HS-27A (cell line): ENCODE measurements at places on chromosomes 6 and 20.
A peak's percentile ranks its signal among the peaks of the same experiment; 100 is the strongest.

- DNase-seq = no peak
Observed at GRCh38 chr6:56652231-56652630, 9.5 kb upstream of the DST start.

DNA sequence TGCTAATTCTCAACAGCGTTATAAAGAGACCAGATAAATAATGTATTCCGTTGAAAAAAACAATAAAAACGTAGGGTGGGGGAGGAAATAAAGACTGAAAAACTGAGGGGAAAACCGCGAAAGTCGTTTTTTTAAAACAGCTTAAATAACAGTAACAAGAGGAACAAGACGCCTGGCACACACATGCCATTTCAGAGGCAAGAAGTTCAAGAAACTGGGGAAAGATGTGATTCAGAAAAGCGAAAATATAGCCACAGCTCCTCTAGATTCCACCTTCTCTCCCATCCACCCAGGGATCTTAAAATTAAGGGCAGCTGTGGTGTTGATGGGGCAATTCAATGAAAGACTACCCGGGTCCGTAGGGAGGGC lies 1.3 kb downstream of the EPB41L2 start:
- no peak for DNase-seq

- DNase-seq = no peak
Observed at GRCh38 chr6:4164117-4164442, 28.7 kb upstream of the ECI2 start.

DNA sequence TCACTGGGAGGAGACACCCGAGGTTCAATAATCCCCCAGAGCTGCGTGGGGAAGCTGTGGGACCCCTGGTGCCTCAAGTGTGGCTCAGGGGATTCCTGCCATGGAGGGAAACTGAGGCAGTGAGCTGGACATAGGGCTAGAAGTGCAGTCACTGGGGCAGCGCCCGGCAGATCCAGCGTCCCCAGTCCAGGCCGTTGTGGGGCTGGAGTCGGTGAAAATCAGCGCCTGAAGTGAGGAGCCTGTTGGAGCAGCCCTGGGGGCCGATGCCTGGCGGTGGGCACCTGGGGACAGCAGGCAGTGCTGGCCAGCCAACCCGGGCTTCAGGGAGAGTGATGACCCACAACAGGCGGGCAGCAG lies 2.2 kb upstream of the COL9A3 start:
- DNase-seq = no peak

- no peak for DNase-seq
Observed at GRCh38 chr20:60484316-60484715, 526.1 kb downstream of the CDH26 start.

- DNase-seq = no peak
Observed at GRCh38 chr20:44961870-44962267, 1.7 kb upstream of the TOMM34 start.

GRCh38 chr20:6868861-6869260 lies 101.4 kb downstream of the BMP2 start:
- DNase-seq = no peak

GRCh38 chr20:50712771-50713656 lies 18.4 kb upstream of the PARD6B start:
- DNase-seq = no peak

DNA sequence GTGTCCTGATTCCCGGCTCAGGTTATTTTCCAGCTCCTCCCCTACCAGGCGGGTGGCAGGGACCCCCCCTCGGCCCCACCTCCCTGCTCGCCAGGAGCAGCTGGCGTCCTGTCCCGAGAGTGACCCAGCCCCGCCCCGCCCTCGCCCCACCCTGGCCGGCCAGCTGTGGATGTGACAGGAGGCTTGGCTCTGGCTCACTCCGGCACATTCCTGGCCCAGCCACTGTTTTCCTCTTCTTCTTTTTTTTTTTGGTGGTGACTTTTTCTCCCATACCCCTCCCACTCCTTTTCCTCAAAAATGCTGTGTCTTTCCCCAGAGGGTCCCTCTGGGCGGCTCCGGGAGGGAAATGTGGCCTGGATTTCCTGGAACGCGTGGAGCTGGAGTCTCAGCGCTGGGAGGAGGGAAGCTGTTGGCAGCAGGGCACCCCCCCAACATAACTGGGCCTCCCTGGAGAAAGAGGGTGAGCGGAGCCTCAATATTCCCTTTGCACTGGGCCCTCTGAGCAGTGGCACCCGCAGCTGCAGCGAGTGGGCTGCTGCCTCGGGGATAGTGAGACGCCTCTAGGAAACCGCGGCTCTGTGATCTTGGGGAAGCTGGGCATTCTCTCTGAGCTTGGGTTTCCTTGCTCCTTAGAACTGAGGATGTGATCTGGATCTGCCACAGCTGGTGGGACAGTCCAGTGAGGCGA lies 28.3 kb upstream of the CSNK2A1 start:
- no peak for DNase-seq

- DNase-seq = no peak
Observed at GRCh38 chr20:3195590-3196237, 8.8 kb downstream of the DDRGK1 start.

GRCh38 chr20:3887876-3888620 lies 1.1 kb upstream of the PANK2 start:
- DNase-seq = no peak

GRCh38 chr6:93352604-93353003 lies 66.8 kb downstream of the EPHA7 start:
- DNase-seq = no peak

DNA sequence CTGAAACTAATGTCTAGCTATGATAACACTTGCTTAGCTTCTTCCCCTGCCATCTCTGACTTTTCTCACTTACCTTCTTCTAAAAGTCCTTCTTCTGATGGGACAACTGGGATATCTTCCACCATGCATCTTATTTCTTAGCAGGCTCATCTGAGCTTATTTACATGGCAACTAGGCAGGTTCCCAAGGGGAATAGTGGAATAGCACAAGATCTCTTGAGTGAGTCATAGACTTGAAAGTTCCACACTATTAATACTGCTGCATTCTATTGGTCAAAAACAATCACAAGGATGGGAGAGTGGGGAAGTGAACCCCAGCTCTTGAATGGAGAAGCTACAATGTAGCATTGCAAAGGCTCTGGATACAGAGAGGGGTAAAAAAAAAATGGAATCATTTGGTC lies 142.1 kb downstream of the HAO1 start:
- DNase-seq = no peak

DNA sequence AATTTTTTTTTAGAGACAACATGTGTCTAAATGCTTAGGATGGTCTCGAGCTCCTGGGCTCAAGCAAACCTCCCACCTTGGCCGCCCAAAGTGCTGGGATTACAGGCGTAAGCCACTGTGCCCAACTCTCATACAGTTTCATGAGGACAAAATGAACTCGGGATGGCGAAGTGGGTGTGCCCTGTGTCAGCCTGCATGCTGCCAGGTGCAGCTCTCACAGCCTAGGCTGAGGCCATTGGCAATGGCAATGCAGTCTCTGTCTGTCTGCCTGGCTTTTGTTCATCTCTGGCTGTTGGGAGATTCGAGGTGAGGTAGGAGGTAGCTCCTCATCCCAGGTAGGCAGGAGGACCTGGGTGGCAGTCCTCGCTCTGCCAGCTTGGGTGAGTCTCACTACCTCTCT lies 88.0 kb downstream of the CHMP4B start:
- DNase-seq = no peak

- DNase-seq = no peak
Observed at GRCh38 chr6:150142670-150143515, at the start of gene PPP1R14C. PPP1R14C (plus strand) TSS chr6:150143044; CDS start chr6:150143193, 149 bp downstream.

DNA sequence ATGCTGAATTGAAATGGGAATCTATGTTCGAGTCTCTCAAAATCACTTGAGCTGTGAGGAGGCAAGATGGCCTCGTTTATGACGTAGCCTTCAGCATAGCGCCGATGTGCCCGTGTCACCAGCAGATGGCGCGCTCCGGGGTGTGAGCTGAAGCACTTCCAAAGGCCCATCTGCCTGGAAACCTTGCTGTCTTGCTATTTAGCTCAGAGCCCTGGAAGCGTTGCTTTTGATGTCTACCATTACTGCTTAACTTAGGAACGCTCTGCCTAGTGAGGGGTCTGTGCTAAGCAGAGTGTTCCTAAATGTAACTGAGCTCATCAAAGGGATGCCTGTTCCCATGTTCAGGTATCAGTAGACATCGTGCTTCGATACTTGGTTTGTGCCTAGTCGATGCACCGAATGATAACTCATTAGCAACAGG lies 67.7 kb downstream of the SYCP2L start:
- peak; percentile 68 for DNase-seq

GRCh38 chr20:47682028-47682783 lies 103.1 kb downstream of the SULF2 start:
- DNase-seq = no peak

DNA sequence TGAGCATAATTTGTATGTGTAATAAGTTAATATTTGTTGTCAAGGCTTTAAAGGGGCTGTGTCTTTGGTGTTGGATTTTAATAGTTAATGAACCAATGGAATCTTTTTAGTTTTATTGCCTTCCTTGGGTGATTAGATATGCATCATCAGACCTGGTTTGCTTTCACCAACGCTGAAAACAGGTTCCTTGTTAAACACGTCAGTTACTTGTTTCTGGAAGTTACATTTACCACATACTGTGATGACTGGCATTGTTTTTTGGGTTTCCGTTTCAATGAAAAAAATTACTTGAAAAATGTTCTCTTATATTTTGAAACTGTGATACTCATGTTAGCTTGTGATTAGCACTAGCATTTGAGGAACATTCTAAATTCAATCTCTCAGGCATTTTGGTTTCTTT lies 58.6 kb upstream of the RNF144B start:
- no peak for DNase-seq

DNA sequence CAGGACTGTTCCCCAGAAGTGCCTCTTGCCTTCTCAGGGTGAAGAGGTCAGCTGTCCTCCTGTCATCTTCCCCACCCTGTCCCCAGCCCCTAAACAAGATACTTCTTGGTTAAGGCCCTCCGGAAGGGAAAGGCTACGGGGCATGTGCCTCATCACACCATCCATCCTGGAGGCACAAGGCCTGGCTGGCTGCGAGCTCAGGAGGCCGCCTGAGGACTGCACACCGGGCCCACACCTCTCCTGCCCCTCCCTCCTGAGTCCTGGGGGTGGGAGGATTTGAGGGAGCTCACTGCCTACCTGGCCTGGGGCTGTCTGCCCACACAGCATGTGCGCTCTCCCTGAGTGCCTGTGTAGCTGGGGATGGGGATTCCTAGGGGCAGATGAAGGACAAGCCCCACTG lies 9.8 kb downstream of the PI16 start:
- no peak for DNase-seq

- no peak for DNase-seq
Observed at GRCh38 chr20:46990596-46991104, 96.0 kb downstream of the EYA2 start.

DNA sequence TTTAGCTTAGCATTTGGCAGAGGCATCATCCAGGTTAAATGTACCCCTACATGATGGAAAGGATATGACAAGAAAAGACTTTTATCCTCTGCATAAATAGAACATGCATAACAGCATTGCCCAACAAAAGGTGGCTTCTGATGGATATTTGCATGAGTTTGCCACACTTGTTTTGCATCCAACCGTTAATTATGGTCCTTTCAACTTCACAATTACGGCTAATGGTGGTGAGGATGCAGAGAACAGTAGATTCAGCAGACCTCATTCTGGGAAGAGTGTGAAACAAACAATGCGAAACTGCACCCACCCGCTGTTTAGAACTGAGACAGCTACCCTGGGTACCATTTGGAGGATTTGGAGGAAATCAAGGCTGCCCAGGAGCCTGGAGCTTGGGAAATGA lies 690.9 kb upstream of the CHD6 start:
- DNase-seq = no peak

DNA sequence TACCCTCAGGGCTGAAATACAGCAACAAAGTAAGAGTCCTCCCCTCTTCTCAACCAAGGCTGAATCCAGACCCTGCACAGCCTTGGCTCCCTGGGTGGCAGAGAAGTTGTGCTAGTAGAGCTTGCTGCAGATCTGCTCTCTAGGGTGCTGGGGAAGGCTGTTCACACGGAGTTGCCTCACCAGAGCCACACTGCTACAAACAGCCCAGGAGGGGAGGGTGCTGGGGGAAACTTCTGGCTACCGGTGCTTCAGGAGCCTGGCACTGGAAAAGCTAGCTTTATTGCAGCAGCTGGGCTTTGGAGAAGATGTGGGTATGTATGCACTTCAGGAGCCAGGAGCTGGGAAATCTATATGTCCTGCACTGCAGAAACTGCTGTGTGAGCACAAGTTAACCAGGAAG lies 37.6 kb upstream of the SUPT3H start:
- DNase-seq = no peak

DNA sequence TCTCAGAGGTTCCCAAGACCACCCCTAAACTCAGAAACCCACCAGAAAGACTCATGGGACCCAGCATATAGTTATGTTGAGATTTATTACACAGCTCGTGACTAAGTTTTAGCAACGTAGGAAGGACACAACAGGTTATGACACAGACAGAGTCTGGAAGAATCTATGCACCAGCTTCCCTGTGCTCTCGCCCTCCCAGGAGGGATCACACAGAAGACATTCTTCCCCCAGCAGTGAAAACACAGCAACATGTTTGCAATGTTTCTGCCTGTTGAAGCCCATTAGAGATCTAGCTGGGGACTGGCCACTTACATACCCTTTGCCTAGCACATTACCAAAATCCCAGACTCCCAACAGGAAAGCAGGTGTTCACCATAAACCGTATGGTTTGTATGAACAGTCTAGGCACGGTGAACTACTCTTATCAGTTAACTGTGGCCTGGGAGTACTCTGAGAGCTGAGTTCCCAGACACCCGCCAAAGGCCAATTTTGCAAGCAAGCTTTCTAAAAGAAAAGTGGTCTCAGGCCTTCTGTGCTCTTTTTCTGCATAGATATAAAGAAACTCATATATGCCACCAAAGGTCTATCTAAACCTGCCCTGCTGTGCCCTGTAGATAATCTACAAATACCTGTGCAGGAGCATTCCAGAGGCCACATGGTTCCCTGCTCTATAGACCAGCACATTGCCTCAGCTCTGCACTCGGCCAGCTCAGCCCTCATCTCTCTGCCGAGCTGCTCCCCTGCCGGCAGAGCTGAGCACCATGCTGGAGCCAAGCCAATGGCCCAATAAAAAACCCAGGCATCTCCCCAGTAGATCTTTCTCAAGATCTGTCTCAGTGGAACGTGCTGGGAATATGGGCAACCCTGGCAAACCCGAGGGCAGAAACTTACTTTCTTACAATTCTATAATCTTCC lies 69.6 kb upstream of the SMIM28 start:
- no peak for DNase-seq

DNA sequence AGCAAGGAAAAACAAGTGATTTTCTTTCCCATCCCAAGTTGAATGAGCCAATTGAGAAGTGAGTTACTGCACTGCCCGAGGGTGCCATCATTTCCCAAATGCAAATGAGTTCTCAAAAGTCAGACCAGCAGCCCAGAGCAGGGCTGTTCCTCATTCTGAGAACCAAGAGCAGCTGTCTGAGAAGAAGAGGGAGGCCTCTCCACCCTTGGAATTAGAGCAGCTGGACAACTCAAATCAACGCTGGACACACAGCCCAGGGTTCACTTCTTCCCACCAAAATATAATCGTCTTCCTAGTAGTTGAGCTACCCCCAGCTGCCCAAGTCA lies 4.6 kb upstream of the PREX1 start:
- no peak for DNase-seq

DNA sequence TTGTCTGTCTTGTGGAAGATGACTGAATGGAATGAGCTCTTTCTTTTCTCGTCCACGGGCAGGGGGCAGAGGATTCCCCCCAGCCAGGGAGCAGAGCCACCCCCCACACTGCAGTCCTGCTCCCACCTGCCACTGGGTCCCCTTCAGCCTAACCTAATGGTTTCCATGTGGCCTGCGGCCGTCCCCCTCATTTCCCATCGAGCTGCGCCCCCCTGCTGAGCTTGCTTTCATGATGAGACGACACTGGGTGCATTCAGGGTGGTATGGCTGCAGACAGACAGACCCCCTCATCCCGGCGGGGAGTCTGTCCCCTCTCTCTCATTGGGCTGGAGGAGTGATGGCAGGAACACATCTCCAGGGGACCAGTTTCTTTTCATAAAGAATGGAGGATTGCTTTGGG lies 140.8 kb downstream of the DTNBP1 start:
- DNase-seq = no peak
